Eye (tissue), 1 donor: ENCODE measurements at places on chromosomes 5 and 9.
A peak's percentile ranks its signal among the peaks of the same experiment; 100 is the strongest.

GRCh38 chr5:103667068-103667467 is 104.5 kb upstream of the NUDT12 start:
- DNase-seq, result no peak

DNA sequence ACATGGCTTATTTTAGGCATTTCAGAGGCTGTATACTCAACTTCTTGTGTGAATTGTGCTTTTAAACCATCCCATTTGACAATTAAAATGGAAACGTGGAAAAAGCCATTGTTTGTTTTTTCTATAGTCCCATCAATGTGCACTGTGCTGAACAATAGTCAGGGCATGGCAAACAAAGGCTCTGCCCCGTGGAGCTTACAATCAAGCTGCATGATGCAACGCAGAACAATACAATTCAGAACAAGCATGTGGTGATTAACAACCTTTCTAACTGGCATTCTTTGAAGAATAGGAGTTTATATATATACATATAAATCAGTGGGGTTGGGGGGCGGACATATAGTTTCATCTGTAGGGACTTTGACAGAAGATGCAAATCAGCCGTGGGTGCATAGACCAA is 2125.4 kb upstream of the WWC1 start:
- DNase-seq, result peak; percentile 63

DNA sequence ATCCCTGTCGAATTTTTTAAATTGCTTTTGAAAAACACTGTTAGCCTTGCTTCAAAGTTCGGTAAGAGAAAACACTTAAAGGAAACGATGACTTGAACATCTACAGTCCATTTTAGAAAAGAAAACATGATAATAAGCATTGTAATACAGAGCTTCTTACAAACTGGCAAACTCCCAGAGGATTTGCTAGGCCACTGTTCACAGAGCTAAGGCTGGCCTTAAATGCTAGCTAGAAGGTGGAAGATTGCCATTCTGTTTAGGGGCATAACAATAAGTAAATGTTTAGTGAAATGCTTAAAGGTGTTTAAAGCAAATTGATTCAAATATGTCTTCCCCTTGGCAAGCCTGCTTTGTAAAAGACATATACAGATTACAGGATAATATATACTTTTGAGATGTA is 169.6 kb downstream of the TLE4 start:
- no peak for DNase-seq

DNA sequence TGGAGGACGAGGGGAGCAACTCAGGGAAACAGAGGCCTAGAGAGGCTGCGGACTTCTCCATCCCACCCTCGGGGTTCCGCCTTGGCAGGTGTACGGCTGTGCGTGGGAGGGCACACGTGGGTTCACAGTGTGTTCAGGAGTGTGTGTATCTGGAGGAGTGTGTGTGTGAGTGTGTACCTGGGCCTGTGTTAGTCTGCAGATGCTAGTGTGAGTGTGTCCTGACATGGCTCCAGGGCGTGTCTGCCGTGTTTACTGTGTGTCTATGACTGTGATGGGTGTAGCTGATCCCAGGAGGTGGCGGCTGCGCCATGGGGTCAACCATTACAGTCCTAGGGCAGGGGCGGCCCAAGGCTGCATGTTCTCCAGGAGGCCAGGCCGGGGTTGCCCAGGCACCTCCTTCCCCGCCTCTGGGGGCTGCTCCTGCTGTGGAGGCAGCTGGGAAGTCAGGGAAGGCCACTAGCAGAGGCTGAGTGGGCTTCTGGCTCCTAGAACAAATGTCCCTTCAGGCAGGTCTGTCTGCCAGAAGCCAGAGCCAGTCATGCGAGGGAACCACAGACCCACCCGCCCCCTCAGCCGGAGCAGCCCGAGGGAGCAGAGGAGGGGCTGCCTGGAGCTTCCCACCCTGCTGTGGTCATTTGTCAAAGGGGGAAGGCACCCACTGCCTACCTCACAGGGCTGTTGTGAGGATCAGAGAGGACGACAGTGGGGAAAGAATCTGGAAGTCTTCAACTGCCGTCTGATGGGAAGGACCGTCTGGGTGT is 21.4 kb downstream of the CRB2 start:
- DNase-seq, result peak; percentile 80

GRCh38 chr9:100724886-100725285 is 147.0 kb downstream of the CAVIN4 start:
- DNase-seq, result peak; percentile 59

DNA sequence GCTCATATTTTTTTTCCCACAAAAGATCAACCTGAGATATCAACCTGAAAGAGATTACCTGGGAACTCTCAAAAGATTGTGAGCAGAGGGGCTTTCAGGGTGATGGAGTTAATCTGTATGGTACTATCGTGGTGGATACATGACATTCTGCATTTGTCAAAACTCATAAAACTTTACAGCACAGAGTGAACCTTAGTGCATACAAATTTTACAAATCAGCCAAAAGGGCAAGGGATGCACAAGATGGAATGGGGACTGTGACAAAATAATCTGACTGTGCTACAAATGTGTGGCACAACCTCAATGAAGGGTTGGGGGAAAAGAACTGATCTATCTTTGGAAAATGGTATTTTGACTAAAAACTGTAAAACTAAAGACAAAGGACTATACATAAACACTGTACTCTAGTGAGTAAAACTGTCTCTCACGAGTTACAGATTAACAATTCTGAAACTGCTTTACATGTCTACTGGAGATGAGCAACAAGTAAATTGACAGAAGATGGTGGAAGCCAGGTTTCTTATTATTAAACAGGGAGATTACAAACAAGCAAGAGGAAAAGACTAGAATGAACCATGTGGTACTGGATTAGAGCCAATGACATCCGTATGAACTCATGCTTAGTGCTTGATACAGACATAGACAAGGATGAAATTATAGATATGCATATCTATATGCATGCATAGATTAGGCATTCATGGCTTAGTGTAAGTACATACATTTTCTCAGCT is 24.8 kb upstream of the RLN1 start:
- no peak for DNase-seq

- DNase-seq, result peak; percentile 56
Measured at GRCh38 chr5:150159741-150160179, 4.1 kb upstream of the PDGFRB start.

DNA sequence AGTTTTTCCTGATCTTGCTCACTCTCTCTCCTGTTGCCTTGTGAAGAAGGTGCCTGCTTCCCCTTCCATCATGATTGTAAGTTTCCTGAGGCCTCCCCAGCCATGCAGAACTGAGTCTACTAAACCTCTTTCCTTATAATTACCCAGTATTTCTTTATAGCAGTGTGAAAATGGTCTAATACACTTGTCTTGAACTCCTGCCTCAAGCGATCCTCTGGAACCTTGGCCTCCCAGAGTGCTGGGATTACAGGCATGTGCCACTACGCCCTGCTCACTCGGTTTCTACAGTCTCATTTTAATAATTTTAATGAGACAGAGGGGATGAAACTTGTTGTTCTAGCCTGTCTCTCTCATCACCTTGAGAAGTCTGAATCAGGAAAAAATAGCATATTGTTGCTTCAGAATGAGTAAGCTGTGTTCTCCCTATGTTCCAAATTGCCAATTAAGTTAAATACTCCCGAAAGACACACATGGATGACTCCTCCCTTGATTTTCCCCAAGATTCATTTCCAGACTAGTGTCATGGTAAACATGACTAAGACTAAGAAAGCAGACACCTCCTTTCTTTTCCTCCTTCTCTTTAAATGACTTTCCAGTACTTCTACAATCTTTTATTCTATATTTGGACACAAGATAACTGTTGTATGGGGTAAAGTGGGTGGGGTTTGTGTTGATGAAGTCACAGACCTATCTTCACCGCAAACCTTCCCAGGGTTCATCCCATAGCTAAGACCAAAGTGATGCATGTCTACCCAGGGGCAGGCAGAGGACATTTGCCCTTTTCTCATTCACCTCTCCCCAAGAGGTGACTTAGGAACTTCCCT is 7.8 kb upstream of the DNAJC18 start:
- DNase-seq, result no peak

- no peak for DNase-seq
Measured at GRCh38 chr5:77658662-77659061, 20.1 kb upstream of the OTP start.

DNA sequence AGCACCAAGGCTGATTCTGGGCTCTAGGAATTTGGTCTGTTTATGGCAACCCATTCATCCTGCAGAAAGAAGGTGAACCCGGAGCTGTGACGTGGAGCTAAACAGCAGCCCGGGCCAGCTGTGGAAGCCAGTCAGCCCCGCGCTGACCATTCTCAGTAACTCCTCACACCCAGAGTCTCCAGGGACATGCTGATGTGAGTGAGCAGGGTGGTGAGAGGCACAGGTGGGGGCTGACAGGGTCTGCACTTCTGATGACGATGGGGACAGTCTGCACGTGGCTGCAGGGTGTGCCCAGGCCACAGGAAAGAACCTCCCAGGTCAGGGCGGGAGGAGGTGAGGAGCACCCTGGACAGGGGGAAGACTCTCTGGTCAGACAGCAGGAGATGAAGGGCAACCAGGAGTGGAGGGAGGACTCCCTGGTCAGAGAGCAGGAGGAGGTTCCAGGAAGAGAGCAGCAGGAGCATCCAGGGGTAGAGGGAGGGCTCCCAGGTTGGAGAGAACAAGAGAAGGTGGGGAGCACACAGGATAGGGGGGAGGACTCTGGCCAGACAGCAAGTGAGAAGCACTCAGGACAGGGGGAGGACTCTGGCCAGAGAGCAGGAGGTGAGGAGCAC is 26.1 kb upstream of the SLC6A3 start:
- DNase-seq, result no peak

DNA sequence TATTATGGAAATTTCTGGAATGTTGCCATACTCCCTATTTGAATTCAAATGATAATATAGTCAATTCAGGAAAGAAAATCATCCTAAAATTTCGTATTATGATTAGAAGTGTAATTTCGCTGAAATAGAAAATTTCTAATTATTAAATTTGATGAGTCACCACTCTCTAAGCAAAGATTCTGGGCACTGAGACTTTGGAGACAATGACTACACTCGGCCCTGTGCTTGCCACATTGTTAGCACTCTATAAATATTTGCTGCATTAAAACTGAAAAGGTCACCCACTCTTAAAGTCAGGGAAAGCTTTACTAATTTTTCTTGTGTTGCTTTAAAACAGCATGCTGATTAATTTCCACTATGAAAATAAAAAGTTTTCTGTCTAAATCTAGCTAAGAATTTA is 240.3 kb downstream of the TLE4 start:
- no peak for DNase-seq

DNA sequence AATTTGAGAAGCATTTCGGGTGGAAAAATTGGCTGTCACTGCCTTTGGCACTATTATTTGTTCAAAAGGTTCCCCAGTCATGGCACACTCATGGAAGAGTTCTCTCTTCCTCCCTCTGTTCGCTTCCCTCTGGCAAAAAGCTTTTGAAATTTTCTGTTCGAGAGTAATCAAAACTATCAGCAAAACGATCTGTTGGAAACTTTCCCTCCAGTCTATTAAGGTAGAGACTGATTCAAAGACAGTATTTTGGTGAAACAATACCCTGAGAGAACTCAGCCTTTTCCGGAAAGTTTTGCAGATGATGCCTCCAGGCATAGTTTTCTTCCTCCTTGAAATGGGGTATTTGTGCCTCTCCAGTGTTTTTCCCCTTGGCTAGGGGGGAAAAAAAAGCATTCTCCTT is 3.6 kb upstream of the LPAR1 start:
- DNase-seq, result no peak

GRCh38 chr5:75677607-75678006 is 39.6 kb downstream of the POC5 start:
- DNase-seq, result no peak

GRCh38 chr5:163967268-163967667 is 461.8 kb downstream of the MAT2B start:
- DNase-seq, result no peak

DNA sequence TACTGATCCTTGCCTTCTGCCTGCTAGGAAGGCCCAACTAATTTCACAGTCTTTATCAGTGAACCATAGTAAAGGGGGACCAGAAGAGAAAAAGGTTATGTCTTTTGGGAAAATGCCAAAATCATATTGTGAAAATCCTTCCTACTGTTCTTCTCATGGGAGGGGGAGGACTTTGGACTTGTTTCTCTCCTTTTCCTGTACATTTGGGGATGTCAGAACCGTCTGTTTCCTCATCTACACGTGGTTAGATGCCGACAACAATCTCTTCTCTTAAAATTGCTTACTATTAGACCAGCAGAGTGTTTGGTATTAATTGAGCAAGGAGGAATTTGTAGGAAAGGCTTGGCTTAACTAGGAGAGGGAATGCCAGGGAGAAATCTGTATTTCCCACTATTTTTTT is 77.2 kb downstream of the TMC1 start:
- no peak for DNase-seq

DNA sequence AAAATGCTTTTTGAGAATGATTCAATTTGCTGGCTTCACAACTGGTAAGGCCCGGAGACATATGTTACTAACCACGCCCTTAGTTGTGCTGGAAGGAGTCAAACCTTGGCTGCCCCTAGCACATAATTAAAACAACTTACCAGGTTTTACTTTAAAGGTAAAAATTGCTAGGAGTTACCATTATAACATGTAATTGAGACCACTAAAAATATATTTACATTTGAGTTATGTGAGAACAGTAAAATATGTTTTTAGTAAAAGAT is 435.6 kb upstream of the CDH9 start:
- DNase-seq, result no peak
